ENCODE measurements at places on chromosomes 4 and X.
A peak's percentile ranks its signal among the peaks of the same experiment; 100 is the strongest.

GRCh38 chr4:164572877-164573279, 181.1 kb upstream of the SMIM31 start:
- no peak for DNase-seq

DNA sequence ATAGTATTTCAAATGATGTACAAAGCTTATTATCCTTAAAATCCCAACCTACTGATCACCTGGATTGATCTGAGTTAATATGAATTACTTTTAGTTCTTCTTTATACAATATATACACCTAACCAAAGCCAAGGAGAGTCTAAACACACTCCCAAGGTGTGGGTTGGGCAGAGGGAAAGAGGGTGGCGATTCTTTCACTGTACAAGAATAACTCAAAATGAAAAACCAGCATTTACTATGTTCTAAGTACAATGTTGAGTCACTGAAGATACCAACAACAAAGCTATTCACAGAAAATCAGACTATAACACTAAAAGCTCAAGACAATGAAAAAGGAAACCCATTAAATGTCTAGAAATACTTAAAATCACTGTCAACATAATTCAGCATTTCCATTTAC, 46.6 kb downstream of the ANKRD17 start:
- no peak for DNase-seq

GRCh38 chrX:11733614-11734013, 24.4 kb upstream of the MSL3 start:
- no peak for DNase-seq

DNA sequence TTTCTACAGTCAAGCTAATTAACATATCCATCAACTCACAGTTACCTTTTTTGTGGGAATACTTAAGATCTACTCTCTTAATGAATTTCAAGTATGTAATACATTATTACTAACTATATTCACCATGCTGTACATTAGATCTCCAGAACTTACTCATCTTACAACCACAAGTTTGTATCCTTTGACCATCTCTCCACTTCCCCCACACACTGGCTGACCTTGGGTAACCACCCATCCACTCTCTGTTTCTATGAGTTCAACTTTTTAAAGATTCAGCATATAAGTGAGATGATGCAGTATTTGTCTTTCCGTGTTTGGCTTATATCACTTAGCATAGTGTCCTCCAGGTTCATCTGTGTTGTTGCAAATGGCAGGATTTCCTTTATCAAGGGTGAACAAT, 30.5 kb upstream of the MAGED1 start:
- no peak for DNase-seq

- DNase-seq: no peak
Measured at GRCh38 chrX:1385253-1386223, 6.4 kb downstream of the SLC25A6 start.

DNA sequence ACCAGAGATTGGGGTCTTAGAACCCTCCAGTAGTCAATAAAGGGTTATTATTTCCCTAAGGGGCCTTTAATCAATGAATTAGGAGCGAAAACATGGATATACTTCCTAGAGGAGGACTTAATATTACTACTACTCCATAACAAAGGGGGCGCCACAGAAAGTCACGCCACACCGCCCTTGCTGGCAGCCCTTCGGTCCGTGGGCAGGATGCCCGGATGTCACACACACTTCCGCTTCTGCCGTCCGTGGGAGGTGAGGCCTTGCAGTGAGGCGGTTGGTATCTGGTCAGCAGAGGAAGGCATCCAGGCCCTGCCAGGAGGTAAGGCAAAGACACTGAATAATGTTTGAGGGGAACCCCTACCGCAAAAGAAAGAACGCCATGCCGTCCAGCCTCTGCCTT, 436 bp downstream of the MAGEB10 start:
- no peak for DNase-seq

DNA sequence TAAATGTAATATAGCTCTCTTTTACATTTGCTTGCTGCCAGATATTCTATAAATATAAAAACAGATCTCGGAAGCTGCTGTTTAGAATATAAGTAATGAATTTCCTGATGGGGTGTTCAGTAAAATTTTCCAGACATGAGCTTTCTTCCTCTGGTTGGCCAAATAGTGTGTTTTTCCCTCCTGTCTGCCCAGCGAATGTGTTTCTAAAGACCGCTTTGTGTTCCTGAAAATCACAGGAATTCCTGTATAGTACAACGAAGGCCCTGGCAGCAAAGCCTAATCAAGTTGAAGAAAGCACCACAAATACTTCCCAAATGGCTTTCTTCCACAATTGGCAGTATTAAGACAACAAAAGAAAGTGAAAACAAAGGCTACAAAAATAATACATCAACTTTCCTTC, 494.1 kb downstream of the INPP4B start:
- DNase-seq: no peak

DNA sequence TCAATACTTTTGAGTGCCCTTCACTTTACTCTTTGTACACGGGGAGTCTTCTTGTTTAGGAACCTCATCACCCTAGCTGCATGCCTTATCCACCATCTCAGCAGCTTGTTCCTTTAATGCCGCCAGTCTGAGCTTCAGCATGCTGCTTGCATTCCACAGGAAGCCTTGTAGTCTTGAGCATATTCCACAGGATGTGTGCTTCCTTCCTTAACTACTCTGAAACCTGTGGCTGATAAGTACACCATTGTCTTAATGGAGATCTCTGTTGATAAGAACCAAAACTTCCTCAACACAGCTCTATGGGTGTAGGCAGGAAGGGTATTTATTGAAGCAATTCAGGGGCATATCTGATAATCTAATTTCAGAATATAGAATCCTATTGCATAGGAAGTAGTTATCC, 24.4 kb upstream of the CCNI start:
- DNase-seq: no peak

GRCh38 chrX:151393514-151393913, 3.5 kb upstream of the VMA21 start:
- DNase-seq: no peak

- no peak for DNase-seq
Measured at GRCh38 chr4:157080605-157081004, 4.7 kb downstream of the GLRB start.

- DNase-seq: no peak
Measured at GRCh38 chr4:56701161-56701480, 20.0 kb upstream of the HOPX start.

DNA sequence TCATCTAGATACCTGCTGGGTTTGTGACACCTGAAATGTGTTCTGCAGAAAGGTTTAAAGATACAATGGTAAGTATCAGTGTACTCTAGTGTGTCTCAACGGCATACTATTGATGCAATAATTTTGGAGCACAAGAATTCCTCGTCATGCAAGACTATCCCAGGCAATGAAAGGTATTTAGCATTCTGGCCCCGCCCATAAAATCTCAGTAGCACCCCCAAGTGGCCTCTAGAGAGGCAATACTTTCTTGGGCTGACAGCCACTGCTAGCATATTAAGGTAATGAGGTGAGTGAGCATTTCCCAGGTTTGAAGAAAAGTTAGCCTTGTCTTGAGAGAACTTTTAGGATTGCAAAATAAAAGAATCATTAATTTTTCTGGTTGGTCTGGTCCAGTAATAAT, 24.0 kb downstream of the TAB3 start:
- no peak for DNase-seq

- DNase-seq: no peak
Measured at GRCh38 chr4:47383829-47384427, 79.6 kb downstream of the COMMD8 start.

GRCh38 chrX:153646620-153647373, at the start of gene DUSP9:
Gene DUSP9 (plus strand): TSS chrX:153647203. CDS start chrX:153647954, 751 bp downstream.
- DNase-seq: no peak

DNA sequence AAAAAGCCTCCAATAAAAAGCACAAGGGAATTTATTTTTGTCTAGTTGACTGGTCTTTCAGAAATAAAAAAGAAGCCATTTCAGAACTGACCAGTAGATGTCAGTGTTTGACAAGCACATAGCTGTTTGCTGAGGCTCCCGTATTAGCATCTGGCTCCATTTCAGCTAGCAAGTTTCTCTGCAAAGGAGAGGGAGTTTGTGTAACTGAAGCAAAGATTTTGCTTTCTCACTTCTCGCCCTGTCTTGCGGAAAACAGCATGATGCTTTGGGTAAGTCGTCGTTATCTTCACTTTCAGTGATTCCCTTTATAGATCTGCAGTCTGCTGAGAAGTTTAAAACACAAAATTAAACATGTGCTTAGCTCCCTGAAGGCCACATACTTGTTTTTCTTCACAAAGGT, 85.5 kb downstream of the CT47B1 start:
- no peak for DNase-seq

DNA sequence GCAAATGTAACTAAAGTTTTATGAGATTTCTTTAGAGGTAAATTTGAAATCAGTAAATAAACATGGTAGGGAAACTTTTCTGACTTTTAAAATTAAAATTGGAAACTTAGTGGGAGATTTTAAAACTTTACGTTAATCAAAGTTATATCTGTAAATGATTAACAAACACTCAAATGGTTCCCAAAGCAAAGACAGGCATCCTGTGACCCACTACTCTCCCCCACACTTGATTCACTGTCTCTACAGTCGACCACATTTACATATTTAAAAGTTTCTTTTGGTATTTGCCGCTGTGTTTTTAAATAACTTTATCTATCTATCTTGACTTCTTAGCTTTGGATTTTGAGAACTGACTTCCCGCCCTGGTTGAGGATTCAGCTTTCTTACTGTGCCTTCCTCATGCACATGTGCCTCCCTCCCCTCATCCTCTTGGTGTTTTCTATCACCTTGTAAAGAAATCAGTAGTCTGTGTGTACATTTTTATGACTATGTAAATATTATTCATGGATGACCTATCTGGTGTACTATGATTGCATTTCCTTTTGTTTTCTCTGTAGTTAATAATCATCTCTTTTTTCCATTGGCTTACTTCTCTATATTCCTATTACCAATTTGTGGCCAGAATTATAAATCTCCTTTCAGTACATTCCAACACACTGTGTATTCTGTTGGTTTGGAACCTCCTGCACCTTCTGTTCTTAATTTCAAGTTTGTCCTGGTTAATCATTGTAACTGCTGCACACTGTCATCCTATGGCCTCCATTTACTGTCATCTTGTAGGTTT, 72.6 kb downstream of the WWC2 start:
- no peak for DNase-seq

GRCh38 chr4:962231-963208, 10.8 kb downstream of the DGKQ start:
- DNase-seq: no peak

GRCh38 chr4:149910177-149910576, 94.5 kb upstream of the IQCM start:
- no peak for DNase-seq

- no peak for DNase-seq
Measured at GRCh38 chrX:25166546-25166945, 150.8 kb upstream of the ARX start.

DNA sequence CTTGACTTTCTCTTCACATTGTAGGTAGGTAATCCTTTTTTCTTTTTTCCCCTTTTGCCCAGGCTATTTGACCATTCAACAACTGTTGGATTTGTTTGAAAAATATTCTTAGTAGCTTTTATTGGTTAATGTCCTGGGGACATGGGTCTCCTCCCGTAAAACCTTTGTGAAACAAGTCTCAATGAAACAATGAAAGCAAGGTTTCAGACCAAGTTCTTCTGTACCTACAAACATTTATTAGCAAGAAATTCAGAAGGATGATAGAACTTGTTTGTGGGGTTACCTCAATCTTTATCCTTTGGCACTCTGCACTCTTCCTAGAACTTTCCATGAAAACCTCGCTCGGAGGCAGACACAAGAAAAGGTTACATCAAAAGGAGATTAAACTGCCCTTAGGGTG, 190.7 kb upstream of the ANK2 start:
- DNase-seq: no peak

DNA sequence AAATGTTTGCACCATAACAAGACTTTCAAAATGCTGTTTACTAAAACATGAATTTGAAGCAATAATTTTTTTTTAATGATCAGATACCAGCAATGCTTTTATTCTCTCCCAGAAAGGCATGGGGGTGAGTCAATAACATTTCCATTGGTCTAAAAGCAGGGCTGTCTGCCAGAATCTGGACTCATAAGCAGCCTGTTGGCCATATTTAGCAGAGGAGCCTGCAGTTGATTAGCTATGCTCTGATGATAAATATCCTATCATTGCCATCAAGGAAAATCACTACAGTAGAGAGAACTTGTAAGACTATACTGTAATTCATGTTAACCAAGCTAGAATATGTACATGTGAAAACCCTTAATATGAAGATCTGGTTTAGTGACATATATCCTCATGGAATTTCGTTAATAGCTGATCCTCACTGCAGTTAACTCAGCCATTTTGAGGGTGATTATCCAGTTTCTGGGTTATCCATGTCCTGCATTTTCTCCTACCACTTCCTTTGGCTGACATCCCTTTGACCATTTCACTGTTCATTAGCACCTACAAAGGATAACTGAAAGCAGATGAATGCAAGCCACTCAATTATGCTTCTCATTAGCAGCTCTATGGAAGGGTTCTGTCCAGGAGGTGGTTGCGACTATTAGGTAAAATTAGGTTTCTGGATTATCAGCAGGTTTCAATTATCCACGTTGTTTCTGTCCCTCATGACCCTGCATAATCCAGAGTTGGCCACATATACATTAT, 72.9 kb upstream of the DIAPH2 start:
- DNase-seq: no peak

DNA sequence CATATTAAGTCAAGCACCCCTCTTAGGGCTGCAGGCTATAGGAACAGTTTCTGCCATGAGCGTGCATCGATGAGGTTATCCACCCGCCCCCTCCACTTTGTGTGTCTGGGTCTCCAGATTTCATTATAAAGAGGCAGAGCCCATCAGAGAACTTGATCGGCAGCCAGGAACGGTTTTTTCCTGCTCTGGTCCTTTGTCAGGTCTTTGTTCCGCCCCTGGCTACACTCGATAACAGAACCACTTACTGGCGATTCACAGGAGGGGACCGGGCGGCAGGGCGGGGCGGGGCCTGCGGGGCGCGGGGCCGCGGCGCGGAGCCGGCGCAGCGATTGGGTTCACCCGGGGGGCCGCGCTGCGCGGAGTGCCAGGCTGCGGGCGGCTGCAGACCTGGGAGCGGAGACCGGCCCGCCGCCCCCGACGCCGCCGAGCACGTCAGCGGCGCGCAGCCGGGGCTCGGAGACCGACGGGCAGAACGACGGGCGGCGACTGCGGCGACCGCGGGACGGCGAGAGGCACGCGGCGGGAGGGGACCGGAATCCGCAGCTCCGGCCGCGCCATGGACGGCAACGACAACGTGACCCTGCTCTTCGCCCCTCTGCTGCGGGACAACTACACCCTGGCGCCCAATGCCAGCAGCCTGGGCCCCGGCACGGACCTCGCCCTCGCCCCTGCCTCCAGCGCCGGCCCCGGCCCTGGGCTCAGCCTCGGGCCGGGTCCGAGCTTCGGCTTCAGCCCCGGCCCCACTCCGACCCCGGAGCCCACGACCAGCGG, at the start of gene SLC10A4:
TSS of gene SLC10A4 (plus strand) at position 338 of the 771 bp plus-strand sequence. CDS start at position 557, 219 bp downstream.
- DNase-seq: peak; percentile 14

- no peak for DNase-seq
Measured at GRCh38 chrX:48913605-48914366, 2.3 kb upstream of the SLC35A2 start.

GRCh38 chr4:5609306-5610007, 98.9 kb downstream of the EVC2 start:
- DNase-seq: no peak

DNA sequence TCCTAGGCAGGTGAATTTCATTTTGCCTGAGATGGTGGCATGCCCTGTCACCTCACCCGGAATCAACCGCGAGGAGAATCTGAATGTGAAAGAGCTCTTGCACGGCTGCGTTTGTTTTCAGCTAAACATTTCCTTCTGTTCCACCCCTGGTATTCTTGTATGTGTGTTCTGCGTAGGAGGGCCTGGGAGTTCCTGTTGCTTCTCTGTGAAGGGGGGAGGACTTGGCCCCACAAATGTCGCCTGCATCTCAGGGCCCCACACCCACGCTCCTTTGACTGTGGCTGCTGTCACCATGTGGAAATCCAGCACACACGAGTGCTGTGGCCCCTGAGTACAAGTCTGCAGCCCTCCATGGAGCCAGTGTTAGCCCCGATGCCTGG, 45.8 kb upstream of the CLCN4 start:
- DNase-seq: peak; percentile 41

All from activated T-cell treated with anti-CD3 and anti-CD28 coated beads for 48 hours (primary cell).